ENCODE measurements at places on chromosomes 7 and 10. TPM values are rescaled to one million over a fixed set of nuclear protein-coding genes. Genes with fewer than 3 reads are reported as not detected.

The LRRD1 gene
- total RNA-seq, result 0.41 TPM

- no peak for DNase-seq
Observed at GRCh38 chr10:118220346-118220850, 121.7 kb downstream of the FAM204A start.

The TRIL gene
- total RNA-seq, result 6.3 TPM

- DNase-seq, result peak; percentile 75
Observed at GRCh38 chr10:49518982-49519578, 19.8 kb downstream of the ERCC6 start.

DNA sequence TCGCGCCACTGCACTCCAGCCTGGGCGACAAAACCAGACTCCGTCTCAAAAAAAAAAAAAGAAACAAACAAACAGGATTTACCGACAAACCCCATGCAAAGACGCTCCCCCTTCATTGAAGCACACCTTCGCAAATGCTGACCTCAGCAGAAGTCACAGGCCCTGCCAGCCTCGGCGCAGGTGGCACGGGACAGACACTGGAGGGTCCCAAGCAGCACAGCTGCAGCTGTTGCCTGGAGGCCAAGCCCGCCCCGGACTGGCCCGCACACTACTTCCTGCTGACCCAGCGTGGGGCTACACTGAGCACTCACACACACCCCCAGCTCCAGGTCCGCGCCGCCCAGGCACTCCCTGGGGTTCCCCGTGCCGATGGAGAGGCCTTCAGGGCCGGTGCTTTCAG is 31.2 kb downstream of the SNX8 start:
- no peak for DNase-seq

The CNPY1 gene
- not detected for total RNA-seq
